Airway epithelial cell (primary cell): ENCODE measurements at places on chromosomes 2 and 18. TPM values are rescaled to one million over a fixed set of nuclear protein-coding genes. Genes with fewer than 3 reads are reported as not detected.

The GCG gene
- total RNA-seq, result not detected in 2 replicates

The PLCL1 gene
- total RNA-seq, result not detected in 2 replicates

The MYO7B gene
- total RNA-seq, result not detected in 2 replicates

The AFF3 gene
- total RNA-seq, result 0.14 and 0.28 TPM in 2 replicates

The CRYGD gene
- not detected in 2 replicates for total RNA-seq
